ENCODE measurements at places on chromosomes 7 and 10. TPM values are rescaled to one million over a fixed set of nuclear protein-coding genes. Genes with fewer than 3 reads are reported as not detected.

DNA sequence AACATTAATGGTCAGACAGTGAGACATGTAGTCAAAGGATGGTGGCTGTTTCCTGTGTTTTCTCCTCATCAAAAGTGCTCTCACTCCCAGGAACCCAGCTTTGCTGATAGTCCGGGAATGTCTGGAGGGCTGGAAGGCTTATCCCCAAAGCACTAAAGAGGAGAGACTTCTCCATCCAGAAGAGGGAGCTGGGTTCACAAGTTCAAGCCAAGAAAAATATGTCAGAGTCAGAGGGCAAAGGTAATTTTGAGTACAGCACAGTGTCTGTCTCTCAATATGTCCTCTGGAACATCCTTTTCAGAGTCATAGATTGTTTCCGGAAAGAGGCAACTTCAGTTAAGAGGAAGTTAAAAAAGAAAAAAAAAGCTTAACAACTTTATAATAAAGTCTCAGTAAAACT, 281.5 kb upstream of the PHYHIPL start:
- H3K36me3 ChIP-seq = no peaks in the 10 kb centered on the region
- no peak for DNase-seq
- H3K27me3 ChIP-seq = no peaks in the 10 kb centered on the region
- peaks cover 5% of the 10 kb centered on the region for H3K4me1 ChIP-seq
- no peak overlapping the region for H3K4me3 ChIP-seq
- H3K27ac ChIP-seq = no peak overlapping the region

The ACBD5 gene
- 24.9 TPM for total RNA-seq

- no peak overlapping the region for H3K4me3 ChIP-seq
- no peak overlapping the region for H3K27ac ChIP-seq
- DNase-seq = no peak
Measured at GRCh38 chr7:145884716-145885514, 231.7 kb upstream of the CNTNAP2 start.

The SGCE gene
- 41.0 TPM for total RNA-seq

DNA sequence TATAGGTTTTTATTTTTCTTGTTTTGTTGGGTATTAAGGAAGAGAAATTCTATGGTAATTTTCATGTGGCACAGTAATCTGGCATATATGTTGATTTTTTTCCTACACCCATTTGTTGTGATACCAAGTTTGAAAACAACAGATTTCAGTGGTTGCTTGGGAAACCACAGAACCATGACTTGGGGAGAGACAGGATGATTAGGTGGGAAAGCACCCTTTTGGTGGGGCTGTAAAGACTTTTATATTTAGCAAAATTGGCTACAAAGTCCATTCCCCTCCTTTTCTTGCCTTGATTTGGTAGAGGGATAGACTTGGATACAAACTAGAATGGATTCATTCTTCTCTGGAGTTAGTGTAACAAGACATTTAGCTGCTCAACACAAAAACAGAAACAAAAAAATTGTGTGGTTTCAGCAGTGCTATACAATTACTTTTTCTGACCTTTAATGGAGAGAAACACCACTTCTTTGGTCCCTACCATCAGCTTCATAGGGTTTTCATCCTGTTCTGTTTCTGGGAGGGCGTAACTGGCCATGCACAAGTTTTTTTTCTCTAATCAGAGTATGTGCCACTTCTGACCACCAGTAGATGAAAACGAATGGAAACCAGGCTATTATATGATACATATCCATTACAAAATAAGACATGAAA, 52.7 kb downstream of the FIGNL1 start:
- no peak overlapping the region for H3K27ac ChIP-seq
- no peak overlapping the region for H3K4me3 ChIP-seq
- no peaks in the 10 kb centered on the region for H3K27me3 ChIP-seq
- H3K36me3 ChIP-seq = no peaks in the 10 kb centered on the region

DNA sequence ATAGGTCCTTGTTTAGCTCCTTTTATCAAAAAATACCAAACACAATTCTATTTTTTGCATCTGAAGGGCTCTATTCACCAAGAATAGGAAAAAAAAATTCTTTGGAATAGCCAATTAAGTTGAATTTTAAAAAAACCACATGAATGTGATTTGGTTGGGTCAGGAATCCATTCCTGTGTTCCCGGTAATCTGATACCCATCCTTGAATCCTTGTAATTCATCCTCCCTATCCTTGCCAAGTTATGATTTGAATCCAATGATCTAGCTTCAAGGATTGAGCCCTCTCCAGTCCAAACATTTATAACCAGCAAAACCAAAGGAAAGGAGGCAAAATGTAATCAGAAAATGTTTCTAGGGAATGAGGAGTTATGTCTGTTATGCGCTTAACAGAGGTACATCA, 86.6 kb downstream of the CFAP58 start:
- no peaks in the 10 kb centered on the region for H3K27me3 ChIP-seq
- H3K36me3 ChIP-seq = no peaks in the 10 kb centered on the region
- no peaks in the 10 kb centered on the region for H3K4me1 ChIP-seq

The SDHAF3 gene
- total RNA-seq = 4.4 TPM

DNA sequence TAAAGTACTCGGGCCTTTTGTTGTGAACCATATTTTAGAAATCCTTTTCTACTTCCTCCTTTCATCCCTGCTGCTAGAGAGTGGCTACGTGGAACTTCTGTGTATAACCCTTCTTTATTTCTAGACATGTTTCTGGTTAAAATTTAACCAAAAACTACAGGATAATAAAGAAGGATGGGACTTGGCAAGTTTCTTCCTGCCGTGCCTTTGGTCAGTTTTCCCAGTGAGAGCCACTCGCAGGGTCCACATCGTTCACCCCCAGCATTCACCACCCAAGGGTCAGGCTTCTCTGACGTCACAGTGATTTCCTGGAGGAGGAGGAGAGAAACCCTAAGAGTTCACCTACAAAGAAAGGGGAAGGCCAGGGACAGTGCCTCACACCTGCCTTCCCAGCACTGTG, 45.4 kb downstream of the NKX6-2 start:
- H3K4me1 ChIP-seq = no peaks in the 10 kb centered on the region
- peaks cover 7% of the 10 kb centered on the region for H3K36me3 ChIP-seq
- H3K4me3 ChIP-seq = no peak overlapping the region
- no peaks in the 10 kb centered on the region for H3K27me3 ChIP-seq

The ASB4 gene
- 4.6 TPM for total RNA-seq

- H3K27ac ChIP-seq = no peak overlapping the region
- no peaks in the 10 kb centered on the region for H3K27me3 ChIP-seq
- DNase-seq = peak; percentile 11
- H3K4me1 ChIP-seq = no peaks in the 10 kb centered on the region
- H3K4me3 ChIP-seq = no peak overlapping the region
- no peaks in the 10 kb centered on the region for H3K36me3 ChIP-seq
Measured at GRCh38 chr10:96360766-96361165, 2.0 kb upstream of the OPALIN start.

GRCh38 chr7:116578526-116578925, 53.7 kb downstream of the CAV1 start:
- no peak overlapping the region for H3K27ac ChIP-seq
- no peaks in the 10 kb centered on the region for H3K36me3 ChIP-seq
- H3K27me3 ChIP-seq = no peaks in the 10 kb centered on the region
- DNase-seq = no peak
- no peak overlapping the region for H3K4me3 ChIP-seq

The ASZ1 gene
- not detected for total RNA-seq

- H3K36me3 ChIP-seq = no peaks in the 10 kb centered on the region
- H3K4me1 ChIP-seq = no peaks in the 10 kb centered on the region
- H3K27me3 ChIP-seq = no peaks in the 10 kb centered on the region
- no peak overlapping the region for H3K27ac ChIP-seq
- no peak for DNase-seq
- H3K4me3 ChIP-seq = no peak overlapping the region
Measured at GRCh38 chr7:47877336-47877735, 70.9 kb downstream of the PKD1L1 start.

The THSD7A gene
- 2.9 TPM for total RNA-seq

The DRGX gene
- total RNA-seq = not detected

DNA sequence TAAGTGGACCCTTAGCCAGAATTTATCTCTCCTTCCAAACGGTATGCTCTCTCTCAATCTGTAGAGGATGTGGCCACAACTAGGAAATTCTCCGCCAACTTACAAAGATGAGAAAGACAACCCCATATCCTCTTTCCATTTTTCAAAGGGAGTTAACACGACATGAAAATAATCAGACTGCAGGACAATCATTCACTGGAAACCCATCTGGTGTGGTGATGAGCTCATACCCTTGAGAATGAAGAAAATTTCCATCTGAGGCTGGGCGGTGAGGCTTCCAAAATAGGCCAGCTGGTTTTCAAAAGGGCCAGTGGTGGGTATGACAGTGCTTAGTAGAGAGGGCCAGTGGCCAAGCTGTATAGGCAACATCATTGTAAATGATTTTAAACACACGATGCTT, 369.6 kb downstream of the FRMD4A start:
- no peaks in the 10 kb centered on the region for H3K36me3 ChIP-seq
- no peaks in the 10 kb centered on the region for H3K27me3 ChIP-seq
- H3K4me1 ChIP-seq = no peaks in the 10 kb centered on the region
- H3K27ac ChIP-seq = peak overlapping the region; percentile 46
- DNase-seq = no peak

GRCh38 chr10:51010977-51011376, 63.3 kb upstream of the PRKG1 start:
- no peak for DNase-seq
- no peaks in the 10 kb centered on the region for H3K27me3 ChIP-seq
- H3K4me1 ChIP-seq = no peaks in the 10 kb centered on the region
- no peaks in the 10 kb centered on the region for H3K36me3 ChIP-seq

DNA sequence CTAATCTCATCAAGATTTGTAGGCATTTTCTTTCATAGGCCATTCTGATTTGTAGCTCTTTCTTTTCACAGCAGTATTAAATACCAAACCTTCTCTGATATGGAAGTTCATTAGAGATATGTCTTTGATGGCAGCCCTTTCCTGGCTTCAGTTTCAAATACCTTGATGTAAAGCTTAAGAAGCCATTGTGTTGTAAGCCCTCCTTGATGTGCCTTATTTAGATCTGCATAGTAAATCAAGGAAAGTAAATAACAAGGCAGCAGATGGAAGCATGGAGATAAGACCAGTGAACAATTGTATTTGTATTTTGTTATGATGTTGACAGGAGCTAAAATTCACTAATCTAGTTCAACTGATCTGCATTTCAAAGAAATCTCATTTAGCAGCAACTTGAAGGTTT, 234.9 kb upstream of the PPP1R3A start:
- no peak overlapping the region for H3K4me3 ChIP-seq
- DNase-seq = no peak
- H3K36me3 ChIP-seq = no peaks in the 10 kb centered on the region
- no peaks in the 10 kb centered on the region for H3K4me1 ChIP-seq
- no peak overlapping the region for H3K27ac ChIP-seq

The DUSP5 gene
- 17.8 TPM for total RNA-seq

DNA sequence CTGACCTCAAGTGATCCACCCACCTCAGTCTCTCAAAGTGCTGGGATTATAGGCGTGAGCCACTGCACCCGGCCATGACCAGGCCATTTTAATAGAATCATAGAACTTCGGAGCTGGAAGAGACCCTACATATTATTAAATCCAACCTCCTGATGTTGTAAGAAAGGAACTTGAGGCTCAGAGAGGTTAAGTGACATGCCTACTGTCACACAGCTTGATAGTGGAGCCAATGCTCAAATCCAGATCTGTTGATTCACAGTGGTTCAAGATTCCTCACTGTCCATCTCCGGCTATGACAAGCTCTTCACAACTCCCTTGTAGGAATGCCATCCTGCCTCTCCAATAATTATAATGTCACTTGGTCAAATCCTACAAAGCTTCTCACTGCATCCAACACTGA, 65.3 kb downstream of the MYOF start:
- DNase-seq = no peak
- no peak overlapping the region for H3K4me3 ChIP-seq
- no peaks in the 10 kb centered on the region for H3K27me3 ChIP-seq
- no peaks in the 10 kb centered on the region for H3K36me3 ChIP-seq
- H3K4me1 ChIP-seq = no peaks in the 10 kb centered on the region

The SLC12A9 gene
- total RNA-seq = 5.0 TPM

The TMEM229A gene
- total RNA-seq = 0.59 TPM

The CDHR1 gene
- total RNA-seq = 1.6 TPM

The SPDYE6 gene
- total RNA-seq = not detected

The SPOCK2 gene
- total RNA-seq = 19.3 TPM

- H3K4me3 ChIP-seq = no peak overlapping the region
- no peaks in the 10 kb centered on the region for H3K36me3 ChIP-seq
- no peak for DNase-seq
- H3K27me3 ChIP-seq = no peaks in the 10 kb centered on the region
Measured at GRCh38 chr7:20826243-20826642, 39.6 kb upstream of the SP8 start.

GRCh38 chr10:74898201-74898976, 72.0 kb downstream of the KAT6B start:
- H3K27me3 ChIP-seq = no peaks in the 10 kb centered on the region
- H3K4me1 ChIP-seq = peaks cover 41% of the 10 kb centered on the region
- H3K36me3 ChIP-seq = no peaks in the 10 kb centered on the region
- no peak overlapping the region for H3K4me3 ChIP-seq
- H3K27ac ChIP-seq = no peak overlapping the region

The OR2A7 gene
- total RNA-seq = 2.7 TPM

The TMEM72 gene
- total RNA-seq = 0.15 TPM

- no peak overlapping the region for H3K27ac ChIP-seq
- no peak overlapping the region for H3K4me3 ChIP-seq
- no peaks in the 10 kb centered on the region for H3K27me3 ChIP-seq
- H3K4me1 ChIP-seq = no peaks in the 10 kb centered on the region
Measured at GRCh38 chr10:96967847-96968246, 135.7 kb downstream of the LCOR start.

The SPDYE1 gene
- not detected for total RNA-seq

GRCh38 chr10:31102421-31102820, 70.8 kb upstream of the ZNF438 start:
- no peaks in the 10 kb centered on the region for H3K27me3 ChIP-seq
- no peaks in the 10 kb centered on the region for H3K4me1 ChIP-seq
- no peak overlapping the region for H3K4me3 ChIP-seq
- H3K36me3 ChIP-seq = no peaks in the 10 kb centered on the region

DNA sequence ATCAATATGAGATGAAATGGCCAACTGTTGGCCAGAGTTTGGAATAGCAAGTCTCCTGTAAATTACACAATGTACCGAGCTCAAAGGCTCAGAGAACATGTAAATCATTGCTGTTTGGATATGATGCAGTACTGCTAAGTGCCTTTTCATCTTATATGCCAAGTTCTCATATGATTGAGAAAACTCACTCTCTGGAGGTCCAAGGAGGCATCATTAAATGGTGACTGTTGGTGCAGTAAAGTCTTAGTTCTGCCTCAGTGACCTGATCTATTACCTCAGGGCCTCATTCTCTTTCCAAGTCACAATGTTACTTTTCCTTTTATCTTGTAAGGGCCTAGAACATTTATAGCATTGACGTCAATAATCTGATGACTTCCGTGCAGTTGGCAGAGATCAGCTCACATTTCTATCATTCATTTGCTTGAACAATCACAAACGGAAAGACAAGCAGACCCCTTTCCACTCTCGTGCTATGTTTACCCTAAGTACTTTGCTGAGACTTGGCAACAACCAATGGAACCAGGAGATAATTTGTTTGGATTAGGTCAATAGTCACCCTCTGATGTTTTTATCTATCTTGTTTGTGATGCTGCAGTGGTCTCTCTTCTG, 32.6 kb upstream of the PDK4 start:
- no peaks in the 10 kb centered on the region for H3K27me3 ChIP-seq
- H3K27ac ChIP-seq = peak overlapping the region; percentile 90
- H3K4me3 ChIP-seq = no peak overlapping the region
- H3K36me3 ChIP-seq = no peaks in the 10 kb centered on the region
- no peak for DNase-seq

- H3K27ac ChIP-seq = no peak overlapping the region
- H3K4me1 ChIP-seq = peaks cover 49% of the 10 kb centered on the region
- no peak for DNase-seq
- H3K4me3 ChIP-seq = no peak overlapping the region
- no peaks in the 10 kb centered on the region for H3K36me3 ChIP-seq
- H3K27me3 ChIP-seq = no peaks in the 10 kb centered on the region
Measured at GRCh38 chr7:36281945-36282717, 107.5 kb upstream of the ANLN start.

- H3K36me3 ChIP-seq = no peaks in the 10 kb centered on the region
- no peaks in the 10 kb centered on the region for H3K27me3 ChIP-seq
Measured at GRCh38 chr7:144513334-144513733, 109.8 kb upstream of the NOBOX start.

The SPDYE2B gene
- not detected for total RNA-seq

Data from right atrium auricular region (tissue), 2 donors.